ENCODE measurements at places on chromosomes 1 and 21. TPM values are rescaled to one million over a fixed set of nuclear protein-coding genes. Genes with fewer than 3 reads are reported as not detected.
A peak's percentile ranks its signal among the peaks of the same experiment; 100 is the strongest.

Gene ABCG1
- 2.6 TPM for polyA plus RNA-seq

GRCh38 chr1:98781906-98782305 lies 120.4 kb downstream of the SNX7 start:
- DNase-seq: no peak

GRCh38 chr1:218571491-218571890 lies 226.4 kb downstream of the TGFB2 start:
- no peak for DNase-seq

DNA sequence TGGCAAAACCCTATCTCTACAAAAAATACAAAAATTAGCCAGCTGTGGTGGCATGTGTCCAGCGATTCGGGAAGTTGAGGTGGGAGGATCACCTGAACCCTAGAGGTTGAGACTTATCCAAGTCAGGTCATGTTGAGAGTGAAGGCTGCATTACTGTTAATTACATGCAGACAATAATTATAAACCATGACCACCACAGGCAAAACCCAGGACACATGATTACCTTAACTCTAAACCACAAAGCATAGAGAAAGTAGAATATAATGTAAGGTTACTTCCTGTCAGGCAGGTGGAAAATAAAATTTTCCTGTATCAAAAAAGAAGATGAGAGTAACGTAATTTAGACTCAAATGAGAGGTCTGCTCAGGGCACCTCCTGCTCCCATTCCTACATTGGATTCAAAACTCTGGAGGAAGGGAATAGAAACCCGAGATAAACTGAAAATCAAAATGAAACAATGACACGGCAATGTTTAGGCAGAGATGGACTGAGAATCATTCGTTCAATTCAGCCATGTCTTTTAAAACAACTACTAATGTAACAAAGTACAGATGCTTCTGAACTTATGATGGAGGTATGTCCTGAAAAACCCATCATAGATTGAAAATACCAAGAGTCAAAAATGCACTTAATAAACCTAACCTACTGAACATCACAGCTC lies 33.6 kb downstream of the RGS8 start:
- DNase-seq: no peak

- no peak for DNase-seq
Observed at GRCh38 chr1:115326419-115326818, 11.6 kb downstream of the NGF start.

Gene OR2L8
- polyA plus RNA-seq: not detected

DNA sequence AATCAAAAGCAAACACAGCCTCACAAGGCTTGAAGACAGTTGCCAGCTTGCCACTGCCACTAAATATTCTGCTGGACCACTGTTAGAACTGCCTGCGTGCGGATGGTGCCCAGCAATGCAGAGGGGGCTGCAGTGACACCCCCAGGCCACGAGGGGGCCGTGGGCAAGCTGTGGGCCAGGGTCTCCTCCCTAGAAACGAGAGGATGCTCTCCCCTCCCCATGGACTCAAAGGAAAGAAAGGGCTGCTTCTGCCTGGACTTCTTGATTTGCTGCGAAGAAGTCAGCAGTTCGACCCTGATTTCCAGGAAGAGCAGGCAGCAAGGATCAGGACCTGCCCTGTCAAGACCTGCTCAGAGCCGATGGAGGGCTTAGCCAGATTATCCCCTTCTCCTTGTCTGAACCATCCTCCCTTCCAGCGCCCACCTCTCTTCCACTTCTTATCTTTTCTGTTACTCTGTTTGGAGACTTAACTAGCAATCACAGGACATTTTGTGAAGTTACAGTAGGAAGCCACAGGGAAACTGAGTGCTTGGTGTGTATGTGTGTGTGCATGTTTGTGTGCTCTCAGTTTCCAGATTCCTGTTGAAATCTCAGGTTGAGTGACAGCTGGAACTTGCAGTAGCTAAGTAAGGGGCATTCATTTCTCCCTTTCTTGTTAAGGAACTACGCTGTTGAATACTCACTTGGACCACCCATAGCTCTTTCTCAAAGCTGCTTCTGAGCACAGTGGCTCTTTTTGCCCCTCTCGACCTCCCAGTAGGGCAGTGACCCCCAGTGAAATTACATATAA lies 2.7 kb downstream of the MAN1C1 start:
- no peak for DNase-seq

DNA sequence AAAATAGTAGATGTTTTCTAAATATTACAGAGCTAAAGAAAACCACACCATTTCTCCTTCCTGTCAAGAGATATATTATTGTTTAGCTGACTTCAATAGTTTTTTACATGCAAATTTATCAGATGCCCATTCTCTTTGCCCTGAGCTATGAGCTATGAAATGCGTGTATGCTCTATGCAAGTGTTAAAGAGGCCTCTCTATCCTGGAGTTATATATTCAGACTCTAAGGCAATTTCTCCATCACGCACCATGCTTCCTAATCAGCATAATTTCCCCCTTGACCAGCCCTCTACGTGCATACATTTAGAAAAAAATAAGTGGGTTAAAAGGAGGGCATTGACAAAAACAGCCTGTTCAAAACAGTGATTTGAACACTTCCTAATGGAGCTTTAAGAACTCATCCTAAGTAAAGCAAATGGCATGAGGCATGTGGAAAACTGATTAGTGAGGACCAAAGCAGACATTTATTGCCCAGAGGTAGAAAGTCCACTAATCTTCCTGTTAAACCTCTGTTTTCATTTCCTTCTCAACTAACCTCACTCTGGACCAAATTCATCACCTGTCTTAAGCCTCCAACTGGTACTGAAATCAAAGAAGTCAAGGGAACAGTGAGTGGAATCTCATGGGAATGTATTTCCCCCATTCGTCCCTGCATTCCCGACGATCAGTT lies 565.8 kb upstream of the PKN2 start:
- DNase-seq: no peak

Gene CATSPERE
- polyA plus RNA-seq: 0.33 TPM

DNA sequence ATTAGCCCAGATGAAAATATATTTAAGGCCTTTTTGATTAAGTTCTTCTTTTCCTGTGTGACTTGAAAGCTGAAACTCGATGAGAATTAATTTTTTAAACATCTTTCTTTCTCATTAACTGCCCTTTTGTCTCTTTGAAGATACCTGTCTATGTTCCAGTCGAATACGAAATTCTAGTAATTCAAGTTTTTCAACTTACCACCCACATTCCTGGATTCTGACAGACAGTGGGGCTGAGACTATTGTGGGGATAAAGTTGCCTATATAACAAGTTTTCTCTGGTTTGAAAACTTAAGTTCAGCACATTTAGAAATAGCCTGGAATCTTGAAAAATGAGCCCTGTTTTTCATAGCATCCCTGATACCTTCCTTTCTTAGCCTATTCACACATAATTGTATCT lies 114.6 kb downstream of the NTNG1 start:
- DNase-seq: no peak

- DNase-seq: no peak
Observed at GRCh38 chr1:53061859-53062707, at the start of gene PODN. PODN (plus strand) TSS chr1:53062213; CDS start chr1:53069856, 7,643 bp downstream.

Gene TSPAN1
- polyA plus RNA-seq: 2.1 TPM

- peak; percentile 27 for DNase-seq
Observed at GRCh38 chr1:244778344-244778743, 57.1 kb upstream of the COX20 start.

GRCh38 chr1:169020684-169021083 lies 85.8 kb upstream of the ATP1B1 start:
- DNase-seq: no peak

GRCh38 chr1:153364156-153364555 lies 6.5 kb downstream of the S100A9 start:
- no peak for DNase-seq

- no peak for DNase-seq
Observed at GRCh38 chr1:205077158-205077933, 6.9 kb downstream of the TMEM81 start.

Gene BGLAP
- 0.23 TPM for polyA plus RNA-seq

DNA sequence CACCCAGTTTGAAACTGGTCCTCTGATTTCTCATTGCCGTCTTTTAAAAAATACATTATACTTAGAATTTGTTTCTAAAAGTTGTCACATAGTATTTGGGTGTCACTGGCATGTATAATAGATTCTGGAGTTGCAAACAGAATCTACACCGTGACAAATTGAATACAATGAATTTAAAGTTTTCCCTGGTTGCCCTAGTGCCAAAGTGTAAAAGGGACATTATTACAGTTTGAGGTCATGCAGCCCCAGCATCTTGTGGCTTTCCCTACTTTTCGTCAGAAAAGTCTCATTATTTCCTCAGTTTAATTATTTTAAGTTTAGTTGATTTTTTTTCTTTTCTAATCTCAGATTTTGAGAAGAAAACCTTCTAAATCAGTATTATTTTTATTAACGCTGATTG lies 155.9 kb downstream of the DISP1 start:
- no peak for DNase-seq

- no peak for DNase-seq
Observed at GRCh38 chr1:32159189-32159588, 20.3 kb upstream of the TXLNA start.

GRCh38 chr1:63269571-63269970 lies 52.8 kb upstream of the FOXD3 start:
- DNase-seq: peak; percentile 3

Gene NME7
- polyA plus RNA-seq: 62.3 TPM

Gene OR2M3
- not detected for polyA plus RNA-seq

Gene ALG6
- 8.5 TPM for polyA plus RNA-seq

GRCh38 chr1:17053086-17053684 lies 647 bp downstream of the SDHB start:
- no peak for DNase-seq

GRCh38 chr1:106699433-106699832 lies 357.0 kb upstream of the PRMT6 start:
- DNase-seq: no peak

GRCh38 chr1:16913181-16913832 lies 8.4 kb upstream of the CROCC start:
- DNase-seq: no peak

Gene RBM11
- not detected for polyA plus RNA-seq

- no peak for DNase-seq
Observed at GRCh38 chr1:184804220-184804619, 49.6 kb upstream of the EDEM3 start.

GRCh38 chr1:185939142-185939541 lies 205.0 kb downstream of the HMCN1 start:
- DNase-seq: no peak

GRCh38 chr21:42091899-42092508 lies 20.9 kb downstream of the UMODL1 start:
- DNase-seq: no peak

Gene TNNI3K
- polyA plus RNA-seq: not detected
